M059J (cell line): ENCODE measurements at places on chromosomes 3 and 15. TPM values are rescaled to one million over a fixed set of nuclear protein-coding genes. Genes with fewer than 3 reads are reported as not detected.
A peak's percentile ranks its signal among the peaks of the same experiment; 100 is the strongest.

The DPPA2 gene
- not detected in 2 replicates for total RNA-seq

GRCh38 chr3:124420392-124420791, 309.9 kb upstream of the UMPS start:
- DNase-seq, result no peak

- peak; percentile 60 for DNase-seq
These were observed 123.4 kb upstream of the MB21D2 start for GRCh38 chr3:193040836-193041672.

DNA sequence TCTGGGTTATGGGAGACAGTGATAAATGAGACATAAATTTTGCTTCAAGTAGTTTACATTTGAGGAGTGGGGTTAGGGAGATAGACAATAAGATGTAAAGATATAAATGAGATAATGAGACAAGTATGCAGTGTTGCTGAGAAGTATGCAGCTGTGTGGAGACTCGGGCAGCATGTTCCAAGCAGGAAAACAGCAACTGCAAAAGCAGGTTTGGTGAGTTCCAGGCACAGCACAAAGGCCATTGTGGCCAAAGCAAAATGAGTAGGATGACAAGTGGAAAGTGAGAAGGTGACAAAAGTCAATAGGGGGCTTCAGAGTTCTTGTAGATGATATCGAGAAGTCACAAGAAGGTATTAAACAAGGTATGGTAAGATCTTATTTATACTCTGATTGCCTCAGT, 259.1 kb upstream of the PEX5L start:
- DNase-seq, result no peak

The CCDC39 gene
- not detected in 2 replicates for total RNA-seq

DNA sequence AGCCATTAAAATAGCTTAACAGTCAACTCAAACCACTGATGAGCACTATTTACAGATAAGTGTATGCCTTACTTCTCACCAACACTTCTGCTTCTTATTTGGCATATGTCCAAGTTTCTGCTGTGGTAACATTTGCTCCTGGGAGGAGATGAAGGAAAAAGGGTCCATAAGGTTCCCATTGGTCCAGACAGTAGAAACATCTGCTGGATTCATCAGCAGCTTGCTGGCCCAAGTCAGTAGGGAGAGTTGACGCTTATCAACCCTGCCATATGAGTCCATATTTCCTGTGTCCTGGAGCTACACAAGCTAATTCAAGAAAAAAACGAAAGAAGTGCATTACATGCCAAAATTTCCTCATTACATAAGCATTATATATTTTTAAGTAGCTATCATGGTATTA, 824.5 kb downstream of the CADM2 start:
- no peak for DNase-seq

DNA sequence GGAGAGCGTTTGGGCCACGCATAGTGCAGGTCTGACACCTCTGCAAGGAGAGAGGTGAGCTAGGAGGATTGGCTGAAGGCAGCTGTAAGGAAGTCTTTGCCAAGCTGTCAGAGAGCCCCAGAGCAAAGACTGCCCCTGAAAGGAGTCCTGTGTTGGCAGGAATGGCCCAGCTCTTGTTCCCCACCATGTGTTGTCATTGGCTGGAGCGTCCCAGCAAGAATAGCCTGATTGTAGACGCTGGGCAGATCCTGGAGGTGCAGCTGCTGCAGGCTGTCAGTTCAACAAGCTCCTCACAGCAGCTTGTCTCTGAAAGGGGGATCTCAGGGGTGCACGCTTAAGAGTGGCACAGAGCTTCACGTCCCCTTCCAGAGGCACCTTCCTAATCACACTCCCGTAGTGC, 237.6 kb downstream of the FEZF2 start:
- DNase-seq, result no peak

- no peak for DNase-seq
These were observed 87.2 kb upstream of the SLC2A2 start for GRCh38 chr3:171113716-171114115.
